ENCODE measurements at places on chromosomes 4 and X.

- DNase-seq = peak; percentile 97
Observed at GRCh38 chr4:176769514-176769913, 23.2 kb downstream of the VEGFC start.

- no peak for DNase-seq
Observed at GRCh38 chr4:106830879-106831278, 205.2 kb downstream of the DKK2 start.

GRCh38 chrX:10617186-10617998 is 3.0 kb downstream of the MID1 start:
- no peak for DNase-seq

GRCh38 chrX:46165411-46165810 is 379.8 kb downstream of the ZNF674 start:
- peak; percentile 80 for DNase-seq

DNA sequence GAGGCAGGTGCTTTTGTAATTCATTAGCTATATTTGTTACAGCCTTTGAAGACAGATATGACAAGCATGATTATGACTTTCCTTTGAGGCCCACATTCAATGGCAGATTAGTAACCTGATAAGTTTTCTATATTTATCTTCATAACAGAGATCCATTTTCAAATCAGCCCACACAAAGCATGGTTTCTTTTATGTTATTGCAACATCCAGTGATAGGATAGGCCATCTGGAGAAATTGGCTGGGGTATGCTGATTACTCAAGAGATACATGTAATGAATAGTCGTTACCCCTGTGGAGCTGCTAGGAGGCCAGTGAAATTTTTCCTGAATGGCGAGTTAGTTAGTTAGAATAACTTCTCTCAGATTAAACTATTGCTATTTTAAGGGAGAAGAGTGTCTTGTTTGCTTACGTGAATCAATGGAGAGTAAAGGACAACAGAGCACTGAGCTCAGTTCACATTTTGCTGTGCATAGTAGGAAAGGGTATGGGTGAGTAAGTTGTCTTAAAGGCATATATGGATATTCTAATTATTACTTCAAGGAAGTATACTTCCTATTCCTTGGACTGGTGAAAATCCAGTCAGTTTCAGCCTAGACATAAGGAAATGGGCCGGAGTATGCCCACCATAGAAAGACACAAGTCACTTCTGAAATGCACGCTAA is 79.2 kb upstream of the DKK2 start:
- DNase-seq = peak; percentile 72

- DNase-seq = no peak
Observed at GRCh38 chr4:7788193-7788592, 151.5 kb downstream of the AFAP1 start.

DNA sequence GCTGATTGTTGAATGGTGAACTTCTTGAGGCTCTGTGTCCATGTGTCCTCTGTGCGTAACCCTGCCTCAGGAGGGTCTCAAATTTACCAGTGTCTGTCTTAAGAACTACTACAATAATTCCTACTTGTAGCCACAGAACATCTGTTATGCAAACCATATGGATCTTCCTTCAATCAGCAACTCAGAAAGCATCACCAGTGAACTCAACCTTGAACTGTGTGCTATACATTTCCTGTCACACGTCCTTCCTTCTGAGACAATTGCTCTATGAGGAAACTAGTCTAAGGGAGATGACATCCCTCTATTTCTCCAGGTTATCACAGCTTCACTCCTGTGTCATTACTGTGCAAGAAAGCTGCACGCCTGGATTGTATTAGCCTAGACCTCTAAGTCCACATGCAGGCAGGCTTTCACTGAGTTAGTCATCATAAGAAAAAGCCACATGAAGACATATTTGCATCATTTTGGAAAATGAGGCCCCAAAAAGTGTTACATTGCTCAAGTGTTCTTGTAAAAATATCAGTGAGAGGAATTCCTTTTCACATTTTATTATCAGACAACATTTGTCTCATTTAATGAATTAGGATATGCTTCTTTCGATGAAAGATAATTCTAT is 157.8 kb downstream of the AFF2 start:
- no peak for DNase-seq

DNA sequence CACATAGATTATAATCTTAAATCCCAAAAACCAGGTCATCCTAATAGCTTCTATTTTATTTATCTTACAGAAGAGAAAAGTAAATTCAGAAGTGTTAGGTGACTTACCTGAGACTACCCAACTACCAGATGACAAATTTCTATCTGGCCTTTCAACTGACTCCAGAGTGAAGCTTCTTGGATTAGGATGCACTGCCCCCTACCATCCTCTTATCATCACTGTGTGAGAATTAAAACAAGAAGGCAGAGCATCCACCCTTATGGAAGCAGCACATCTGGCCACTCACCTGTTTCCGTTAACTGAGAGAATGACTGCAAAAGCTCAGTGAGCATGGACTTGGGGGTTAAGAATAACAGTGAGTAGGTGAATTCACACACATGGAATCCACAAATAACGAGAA is 502.6 kb upstream of the TECRL start:
- no peak for DNase-seq

- no peak for DNase-seq
Observed at GRCh38 chr4:188492886-188493285, 353.6 kb downstream of the TRIML1 start.

- DNase-seq = no peak
Observed at GRCh38 chrX:152917656-152918579, 20.1 kb downstream of the ZNF185 start.

- DNase-seq = no peak
Observed at GRCh38 chr4:56250776-56251175, 136.5 kb downstream of the AASDH start.
